Psoas muscle (tissue), 8 donors: ENCODE measurements at places on chromosomes 12 and 14. TPM values are rescaled to one million over a fixed set of nuclear protein-coding genes. Genes with fewer than 3 reads are reported as not detected.

GRCh38 chr14:41393512-41393911 is 213.2 kb upstream of the LRFN5 start:
- no peaks in the 10 kb centered on the region for H3K36me3 ChIP-seq
- H3K4me3 ChIP-seq, result no peak overlapping the region

DNA sequence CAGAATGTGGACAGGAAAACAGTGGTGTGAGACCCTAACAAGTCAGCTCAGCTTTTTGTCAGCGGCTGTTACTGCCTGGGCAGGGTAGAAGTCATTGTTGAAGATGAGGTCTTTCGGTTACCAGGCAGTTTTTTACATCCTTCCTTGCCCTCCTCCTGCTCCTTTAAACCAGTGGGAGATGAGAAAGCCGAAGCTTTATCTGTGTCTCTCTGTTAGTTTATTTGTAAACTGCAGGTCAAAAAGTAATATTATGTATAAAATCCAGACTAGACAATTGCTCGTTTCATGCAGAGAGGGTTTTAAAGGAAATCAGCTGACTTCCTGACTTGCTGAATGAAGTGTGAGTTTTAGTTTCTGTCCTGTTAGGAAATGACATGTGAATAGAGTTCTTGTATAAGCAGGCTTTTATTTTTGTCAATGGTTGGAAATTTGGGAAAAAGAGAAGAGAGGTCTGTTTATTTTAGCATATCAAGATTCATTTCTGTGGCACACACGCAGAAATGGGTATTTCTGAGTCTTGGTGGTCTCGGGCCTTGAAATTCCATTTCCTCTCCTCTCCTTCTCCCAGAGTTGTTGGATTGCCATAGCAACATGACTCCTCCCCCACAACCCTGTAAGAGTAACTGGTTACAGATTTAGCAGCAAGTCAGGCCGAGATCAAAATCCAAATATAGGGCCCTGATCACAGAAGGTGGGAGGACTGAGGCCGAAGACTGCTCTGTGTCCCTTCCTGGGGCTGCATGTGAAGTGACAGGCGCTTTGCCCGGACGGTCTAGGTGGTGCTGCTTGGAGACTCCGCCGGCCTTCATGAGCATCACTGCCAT is 60.8 kb downstream of the SAMD4A start:
- peak overlapping the region; percentile 81 for H3K27ac ChIP-seq
- H3K4me3 ChIP-seq, result peak overlapping the region; percentile 44
- H3K27me3 ChIP-seq, result no peaks in the 10 kb centered on the region
- H3K4me1 ChIP-seq, result peaks cover 66% of the 10 kb centered on the region
- DNase-seq, result no peak
- no peaks in the 10 kb centered on the region for H3K36me3 ChIP-seq

DNA sequence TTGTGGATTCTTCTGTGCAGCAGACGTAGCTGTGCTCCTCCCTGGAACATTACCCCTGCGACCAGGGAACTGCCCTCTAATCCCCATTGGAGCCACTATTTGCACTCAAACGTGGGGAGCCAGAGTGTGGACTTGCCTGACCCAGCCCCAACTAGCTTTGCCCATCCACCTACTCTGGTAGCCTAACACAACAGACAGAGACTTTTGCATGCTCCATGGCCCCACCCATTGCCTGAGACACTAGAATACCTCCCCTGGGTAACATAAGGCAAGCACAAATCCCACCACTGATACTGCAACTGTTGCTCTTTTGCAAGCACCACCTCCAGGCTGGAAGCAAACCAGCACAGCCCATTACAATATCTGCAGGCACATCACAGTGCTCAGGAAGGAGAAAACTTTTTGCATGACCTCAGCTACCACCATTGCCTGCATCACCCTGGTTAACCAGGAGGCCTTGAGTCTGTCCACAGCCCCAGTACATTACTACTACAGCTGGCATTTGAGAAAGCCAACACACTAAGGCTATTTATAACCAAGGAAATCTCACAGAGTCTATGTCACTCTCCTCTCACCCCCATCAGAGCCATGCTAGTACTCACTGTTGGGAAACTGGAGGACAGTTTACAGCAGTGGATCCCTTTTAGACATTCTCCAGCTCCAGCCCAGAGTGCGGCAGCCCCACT is 15.0 kb downstream of the CEP128 start:
- H3K27me3 ChIP-seq, result no peaks in the 10 kb centered on the region
- no peaks in the 10 kb centered on the region for H3K4me1 ChIP-seq
- no peak overlapping the region for H3K4me3 ChIP-seq
- no peaks in the 10 kb centered on the region for H3K36me3 ChIP-seq
- no peak overlapping the region for H3K27ac ChIP-seq
- no peak for DNase-seq

DNA sequence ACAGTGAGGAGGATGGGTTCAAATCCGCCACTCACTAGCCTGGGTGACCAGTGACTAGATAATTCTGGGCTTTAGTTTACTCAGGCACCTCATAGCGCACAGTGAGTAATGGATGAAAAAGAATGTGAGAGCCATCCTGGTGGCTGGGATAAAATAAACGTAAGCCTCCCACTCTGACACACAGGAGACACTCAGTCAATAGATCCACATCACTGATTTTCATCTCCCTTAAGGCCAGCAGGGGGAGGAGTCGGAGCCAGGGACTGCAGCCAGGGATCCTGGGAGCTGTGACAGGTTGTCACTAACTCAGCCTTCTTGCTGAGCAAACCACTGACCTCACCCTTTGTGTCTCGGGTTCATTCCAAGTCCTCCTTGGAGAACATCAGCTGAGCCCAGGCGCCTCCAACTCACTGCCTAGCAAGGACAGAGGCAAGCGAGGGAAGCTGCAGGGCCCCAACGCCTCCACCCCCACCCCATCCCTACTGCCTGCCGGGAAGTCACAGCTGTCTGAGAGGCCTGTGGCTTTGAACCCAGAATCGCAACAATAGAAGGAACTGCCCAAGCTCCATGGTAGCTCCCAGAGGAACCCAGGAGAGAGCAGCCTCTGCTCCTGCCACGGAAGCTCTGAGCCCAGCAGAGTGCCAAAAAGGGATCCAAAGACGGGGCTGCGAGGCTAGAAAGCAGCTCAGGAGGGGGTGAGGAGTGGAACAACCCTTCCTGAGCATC is 30.7 kb downstream of the PXN start:
- H3K4me1 ChIP-seq, result peaks cover 98% of the 10 kb centered on the region
- DNase-seq, result peak; percentile 96
- no peaks in the 10 kb centered on the region for H3K36me3 ChIP-seq

GRCh38 chr14:49970474-49971147 is 77.7 kb downstream of the ARF6 start:
- no peaks in the 10 kb centered on the region for H3K36me3 ChIP-seq
- H3K27ac ChIP-seq, result peak overlapping the region; percentile 3
- H3K4me1 ChIP-seq, result peaks cover 33% of the 10 kb centered on the region

- no peaks in the 10 kb centered on the region for H3K36me3 ChIP-seq
- H3K27me3 ChIP-seq, result no peaks in the 10 kb centered on the region
- peak overlapping the region; percentile 76 for H3K4me3 ChIP-seq
- H3K27ac ChIP-seq, result peak overlapping the region; percentile 74
These were observed 782 bp upstream of the LGR5 start for GRCh38 chr12:71438670-71439361.

DNA sequence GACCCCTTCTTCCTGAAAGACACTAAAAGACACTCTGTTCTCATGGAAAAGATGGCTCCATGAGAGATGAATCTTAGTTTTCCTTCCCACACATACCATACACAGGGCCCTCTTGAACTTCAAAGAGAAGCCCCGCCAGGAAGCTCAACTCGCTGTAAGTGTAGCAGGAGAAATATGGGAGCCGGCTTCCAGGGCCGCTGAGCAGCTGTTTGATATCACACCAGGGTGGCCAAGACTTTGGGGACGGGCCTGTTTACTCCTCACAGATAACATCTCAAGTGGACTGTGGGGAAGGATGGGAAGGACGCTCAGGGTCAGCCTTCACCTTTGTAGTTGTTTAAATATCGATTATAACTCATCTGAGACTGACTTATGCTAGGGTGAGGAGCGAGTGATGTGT is 235.5 kb upstream of the TBX3 start:
- no peak for DNase-seq
- H3K27me3 ChIP-seq, result no peaks in the 10 kb centered on the region
- H3K4me3 ChIP-seq, result no peak overlapping the region
- H3K4me1 ChIP-seq, result no peaks in the 10 kb centered on the region
- H3K36me3 ChIP-seq, result no peaks in the 10 kb centered on the region
- H3K27ac ChIP-seq, result no peak overlapping the region

DNA sequence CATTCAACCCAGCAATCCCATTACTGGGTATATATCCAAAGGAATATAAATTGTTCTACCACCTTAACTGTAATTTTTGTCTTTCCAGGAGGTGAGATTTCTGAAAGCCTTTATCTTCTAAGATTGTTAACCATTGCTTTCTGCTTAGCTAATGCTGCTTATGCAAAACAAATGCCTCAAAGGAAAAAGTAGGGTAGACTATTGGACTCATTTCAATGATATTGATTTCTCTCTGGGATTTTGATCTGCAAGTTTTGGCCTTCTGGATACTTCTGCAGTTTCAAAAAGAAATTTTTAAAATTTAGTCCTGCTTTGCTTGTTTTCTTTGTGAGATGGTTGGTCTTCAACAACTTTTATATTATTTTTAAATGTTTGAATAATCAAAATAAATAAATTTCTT is 108.6 kb downstream of the SLC38A4 start:
- no peak overlapping the region for H3K4me3 ChIP-seq
- peaks cover 11% of the 10 kb centered on the region for H3K4me1 ChIP-seq
- H3K27ac ChIP-seq, result peak overlapping the region; percentile 51
- no peaks in the 10 kb centered on the region for H3K27me3 ChIP-seq

TMEM30B gene
- total RNA-seq, result 0.84 TPM

GRCh38 chr12:122202017-122202416 is 1.5 kb upstream of the B3GNT4 start:
- no peak overlapping the region for H3K27ac ChIP-seq
- peaks cover 23% of the 10 kb centered on the region for H3K27me3 ChIP-seq
- H3K36me3 ChIP-seq, result peaks cover 3% of the 10 kb centered on the region
- H3K4me1 ChIP-seq, result peaks cover 7% of the 10 kb centered on the region

PLEKHH1 gene
- 4.5 TPM for total RNA-seq

DNA sequence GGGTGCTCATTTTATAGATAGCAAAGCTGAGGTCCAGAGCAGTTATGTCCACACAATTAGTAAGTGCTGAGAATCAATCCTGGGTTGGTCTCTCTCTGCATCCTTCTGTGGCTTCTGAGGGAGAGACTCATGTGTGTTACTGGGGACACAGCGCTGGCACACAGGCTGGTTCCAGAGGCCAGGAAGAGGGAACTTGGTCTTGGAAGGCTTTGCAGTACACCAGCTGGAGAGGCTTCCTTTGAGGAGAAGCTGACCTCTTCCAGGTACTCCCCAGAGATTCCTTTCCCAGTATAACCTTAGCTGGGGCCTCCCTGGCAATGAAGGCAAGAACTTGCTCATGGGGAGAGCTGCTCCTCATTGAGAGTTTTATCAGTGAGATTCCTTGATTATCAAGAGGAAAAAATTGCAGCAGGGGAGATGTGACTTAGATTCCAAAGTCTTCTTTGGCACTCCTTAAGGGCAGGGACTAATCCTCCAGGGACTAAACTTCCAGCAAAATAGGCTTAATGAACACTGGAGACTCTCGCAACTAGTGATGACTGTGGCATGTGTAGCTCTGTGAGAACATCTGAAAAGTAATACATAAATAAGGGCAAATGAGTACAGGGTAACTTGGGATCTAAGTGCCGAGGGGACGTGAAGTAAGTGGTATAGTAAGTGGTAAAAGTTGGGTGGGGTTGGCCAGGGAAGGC is 13.9 kb upstream of the KRT80 start:
- H3K27ac ChIP-seq, result no peak overlapping the region
- peaks cover 5% of the 10 kb centered on the region for H3K4me1 ChIP-seq
- DNase-seq, result no peak
- no peak overlapping the region for H3K4me3 ChIP-seq
